ENCODE measurements at places on chromosomes 3 and 15.

DNA sequence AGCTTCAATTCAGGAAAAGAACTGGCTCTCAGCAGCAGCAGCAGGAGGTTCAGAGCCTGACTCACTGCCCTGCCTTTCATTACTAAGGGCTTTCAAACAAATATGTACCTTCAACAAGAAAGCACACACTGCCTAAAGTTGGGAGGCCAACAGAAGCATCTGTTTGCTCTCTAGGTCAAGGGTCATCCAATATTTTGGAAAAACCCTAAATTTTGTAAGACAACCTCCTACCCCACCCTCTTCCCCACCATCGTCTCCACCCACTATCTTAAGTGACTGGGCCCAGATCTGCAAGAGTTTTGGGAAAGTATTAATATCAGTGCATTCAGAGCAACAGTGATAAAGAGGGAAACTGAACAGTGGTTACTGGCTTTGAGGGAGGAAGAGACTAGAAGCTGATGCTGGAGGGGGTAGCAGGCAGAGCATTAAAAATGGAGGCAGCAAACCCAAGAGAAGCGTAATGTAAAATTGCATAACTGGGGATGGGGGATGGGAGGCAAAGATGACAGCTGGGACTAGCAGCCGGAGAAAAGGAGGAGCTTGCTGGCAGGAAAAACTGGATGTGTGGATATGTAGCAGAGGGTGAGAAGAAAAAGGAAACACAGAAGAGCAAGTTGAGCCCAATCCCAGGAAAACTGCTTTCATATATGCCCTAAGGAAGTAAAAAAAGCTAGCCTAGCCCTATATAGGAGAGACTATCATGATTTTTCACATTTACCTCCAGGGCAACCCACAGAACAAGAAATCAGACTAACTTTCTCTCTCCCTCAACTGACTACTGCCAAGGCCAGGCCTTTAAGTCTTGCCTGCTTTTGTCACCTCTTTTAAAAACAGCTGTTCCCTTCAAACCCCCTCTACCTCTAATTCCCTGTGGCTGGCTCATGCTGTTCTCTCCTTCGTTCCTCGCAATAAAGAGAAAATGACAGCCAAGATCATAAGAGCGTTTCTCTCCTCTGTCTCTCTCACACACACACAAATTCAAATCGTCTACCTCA, 31.4 kb downstream of the NPTN start:
- no peak for DNase-seq

DNA sequence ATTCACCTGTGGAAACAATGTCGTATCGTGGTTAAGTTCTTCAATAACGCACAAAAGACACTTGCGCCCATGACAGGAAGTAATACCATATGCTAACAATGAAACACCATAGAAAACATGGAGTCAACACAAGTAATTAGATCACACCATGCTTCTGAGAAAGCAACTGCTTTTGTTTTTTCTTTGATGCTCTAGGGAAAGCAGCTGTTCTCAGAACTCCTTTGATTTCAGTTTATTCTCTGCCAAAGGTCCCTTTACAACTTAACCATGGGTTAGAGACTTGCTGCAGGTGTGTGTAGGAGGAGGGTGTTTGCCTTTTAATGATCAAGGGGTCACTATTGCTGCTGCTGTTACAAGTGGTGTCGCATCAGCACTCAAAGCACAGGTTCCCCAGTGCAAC, 324.0 kb upstream of the SLCO3A1 start:
- no peak for DNase-seq

GRCh38 chr3:134858441-134859035, 63.5 kb downstream of the EPHB1 start:
- no peak for DNase-seq

- DNase-seq = no peak
Observed at GRCh38 chr3:44117239-44117638, 124.4 kb upstream of the TOPAZ1 start.

GRCh38 chr3:73490453-73491286, 134.1 kb downstream of the PDZRN3 start:
- DNase-seq = peak; percentile 59

GRCh38 chr3:100027321-100027720, 87.0 kb downstream of the FILIP1L start:
- no peak for DNase-seq

DNA sequence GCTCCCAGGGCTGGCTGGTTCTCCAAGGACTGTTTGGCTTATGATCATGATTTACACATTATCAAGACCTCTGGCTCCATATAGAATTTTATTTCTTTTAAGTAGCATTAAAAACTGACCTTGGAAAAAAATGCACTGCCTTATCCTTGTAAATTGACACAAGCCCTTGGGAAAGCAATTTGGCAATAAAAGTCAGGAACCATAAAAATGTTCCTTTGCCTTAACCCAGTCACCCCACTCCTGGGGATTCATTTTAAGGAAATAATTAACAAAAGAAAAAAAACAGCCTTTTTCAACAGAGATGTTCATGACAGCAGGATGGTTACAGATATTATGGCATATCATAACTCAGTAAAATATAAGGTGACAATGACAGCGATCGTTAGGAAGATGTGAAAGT, 51.6 kb upstream of the NR2E3 start:
- no peak for DNase-seq

DNA sequence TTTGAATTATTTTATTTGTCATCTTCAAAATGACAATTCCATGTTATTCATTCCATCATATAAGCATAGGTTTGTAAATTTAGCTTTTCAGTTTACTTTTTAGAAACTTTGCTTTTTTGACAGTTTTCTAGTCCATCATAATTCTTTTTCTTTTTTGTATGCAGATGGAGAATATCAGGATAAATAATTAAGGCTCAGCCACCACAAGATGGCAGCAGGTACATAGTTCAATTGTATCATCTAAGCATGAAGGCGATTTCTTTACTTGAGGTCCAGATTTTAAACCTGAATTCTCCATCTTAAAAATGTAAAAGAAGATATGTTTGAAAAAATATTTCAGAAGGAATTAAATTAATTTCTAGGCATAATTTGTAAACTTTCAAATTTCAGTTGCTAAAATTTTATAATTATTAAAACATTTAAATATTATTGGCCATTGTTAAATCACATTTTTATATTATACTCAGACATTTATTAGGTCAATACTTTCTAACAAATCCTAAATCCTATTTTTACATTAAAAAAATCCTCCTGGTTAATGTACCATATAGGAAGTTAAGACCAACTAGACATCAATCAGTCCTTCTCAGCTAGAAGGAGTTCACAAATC, 15.1 kb downstream of the PLSCR5 start:
- DNase-seq = no peak

- DNase-seq = no peak
Observed at GRCh38 chr15:48963524-48964113, at the start of gene SHC4. Gene SHC4, minus strand, starts transcription at chr15:48963919. Its CDS starts 904 bp downstream, at chr15:48963015.

DNA sequence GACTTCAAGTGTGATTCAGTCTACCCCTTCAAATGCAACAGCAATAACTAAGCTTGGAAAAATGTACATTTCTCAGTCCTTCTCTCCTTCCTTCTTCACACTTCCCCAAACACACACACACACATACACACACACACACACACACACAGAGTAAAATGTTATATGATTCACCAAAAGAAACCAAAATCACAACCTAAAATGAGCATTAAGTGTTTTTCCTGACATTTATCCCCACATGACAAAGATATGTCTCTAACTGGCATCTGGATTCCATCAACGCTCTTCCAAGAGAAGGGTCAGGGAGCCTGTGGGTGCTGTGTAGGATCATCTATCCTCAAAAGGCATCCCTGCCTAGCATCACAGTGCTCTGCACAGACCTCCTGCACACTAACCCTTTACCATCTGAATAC, 21.0 kb downstream of the PDZRN3 start:
- DNase-seq = no peak

- peak; percentile 65 for DNase-seq
Observed at GRCh38 chr3:46865031-46865507, 1.8 kb upstream of the MYL3 start.

- DNase-seq = no peak
Observed at GRCh38 chr3:111913163-111913763, 54.2 kb downstream of the PHLDB2 start.

GRCh38 chr15:69974321-69974720, 123.4 kb downstream of the TLE3 start:
- DNase-seq = no peak

DNA sequence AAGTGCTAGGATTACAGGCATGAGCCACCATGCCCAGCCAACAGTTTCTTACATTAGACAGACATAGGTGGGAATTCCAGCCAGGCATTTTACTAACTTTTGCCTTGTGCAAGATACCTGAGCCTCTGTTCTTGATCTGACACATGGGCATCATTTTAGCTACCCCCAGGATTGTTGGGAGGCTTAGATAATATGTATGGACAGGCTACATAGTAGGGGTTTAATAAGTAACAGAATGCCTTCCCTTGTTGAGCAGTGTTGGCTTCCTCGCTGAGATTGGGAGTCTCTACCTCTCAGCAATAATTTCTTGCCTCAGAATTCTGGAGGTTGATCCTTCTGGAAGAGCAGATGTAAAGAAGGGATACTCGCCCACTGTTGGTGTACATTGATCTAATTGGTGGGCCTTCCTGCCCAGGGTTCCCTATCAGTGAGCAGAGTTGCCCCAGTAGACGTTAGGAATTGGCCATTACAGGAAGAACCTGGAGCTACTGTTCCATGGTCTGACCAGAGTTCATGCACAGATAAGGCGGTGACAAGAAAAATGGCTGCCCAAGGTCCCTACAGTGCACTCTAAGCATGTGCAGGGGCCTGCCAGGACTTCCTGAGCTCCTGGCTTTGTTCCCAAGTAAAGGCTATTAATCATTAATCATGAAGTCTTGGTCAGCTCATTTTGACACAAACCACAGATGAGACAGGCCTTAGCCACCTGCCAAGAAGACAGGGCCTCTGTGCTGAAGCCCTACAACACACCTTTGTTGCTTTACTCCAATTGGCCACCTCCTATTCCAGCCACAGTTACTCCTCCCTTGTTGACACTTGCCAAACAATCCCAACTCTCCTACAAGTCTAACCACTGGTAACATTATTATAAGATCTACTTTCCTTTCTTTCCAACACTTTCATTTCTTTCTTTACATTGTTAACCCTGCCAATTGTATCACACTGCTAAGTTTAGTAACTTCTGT, 5.0 kb upstream of the IL17RE start:
- no peak for DNase-seq

- DNase-seq = no peak
Observed at GRCh38 chr3:62151591-62151990, 221.8 kb downstream of the FEZF2 start.

DNA sequence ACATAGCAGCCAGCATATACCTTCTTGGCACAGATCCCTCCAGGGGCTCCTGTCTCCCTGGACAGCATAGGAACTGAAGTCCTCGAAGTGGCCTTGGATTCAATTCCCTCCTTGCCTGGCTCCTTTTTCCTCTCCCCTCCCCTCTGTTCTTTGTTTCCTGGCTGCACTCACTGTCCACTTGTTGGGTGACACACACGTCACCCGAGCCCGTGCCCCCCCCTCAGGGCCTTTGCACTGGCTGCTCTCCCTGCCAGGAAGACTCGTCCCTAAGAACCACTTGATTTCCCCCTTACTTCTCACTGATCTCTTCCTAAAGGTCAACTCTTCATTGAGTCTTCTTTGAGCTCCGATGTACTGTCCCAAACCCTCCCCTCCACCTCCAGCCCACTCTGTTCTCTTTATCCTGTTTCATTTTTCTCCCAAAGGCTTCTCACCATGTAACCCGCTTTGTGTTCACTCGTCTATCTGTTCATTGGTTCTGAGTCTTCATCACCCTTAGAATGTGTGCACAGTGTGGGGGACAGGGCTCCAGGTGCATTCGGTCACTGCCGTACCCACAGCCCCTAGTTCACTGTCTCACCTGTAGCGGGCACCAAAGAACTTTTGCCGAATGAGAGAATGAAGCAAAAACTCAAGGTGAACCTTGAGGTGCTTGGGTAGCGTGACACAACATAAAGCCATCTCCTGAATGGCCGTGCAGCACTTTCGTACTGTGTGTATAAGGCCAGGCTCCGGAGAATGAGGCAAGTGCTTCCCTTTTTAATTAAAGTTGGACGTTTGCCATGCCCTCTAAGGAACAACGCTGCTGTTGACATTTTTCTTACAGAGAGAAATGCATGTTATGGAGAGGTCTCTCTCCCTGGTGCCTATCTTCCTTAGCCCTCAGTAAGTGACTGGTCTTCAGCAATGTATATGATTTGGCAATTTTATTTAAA, 74.0 kb downstream of the CHRNA7 start:
- DNase-seq = no peak

DNA sequence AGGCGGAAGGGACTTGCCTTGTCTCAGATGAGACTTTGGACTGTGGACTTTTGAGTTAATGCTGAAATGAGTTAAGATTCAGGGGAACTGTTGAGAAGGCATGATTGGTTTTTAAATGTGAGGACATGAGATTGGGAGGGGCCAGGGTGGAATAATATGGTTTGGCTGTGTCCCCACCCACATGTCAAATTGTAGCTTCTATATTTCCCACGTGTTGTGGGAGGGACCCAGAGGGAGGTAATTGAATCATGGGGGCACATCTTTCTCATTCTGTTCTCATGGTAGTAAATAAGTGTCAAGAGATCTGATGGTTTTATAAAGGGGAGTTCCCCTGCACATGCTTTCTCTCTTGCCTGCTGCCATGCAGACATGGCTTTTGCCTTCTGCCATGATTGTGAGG, 89.2 kb downstream of the CGGBP1 start:
- no peak for DNase-seq

- DNase-seq = no peak
Observed at GRCh38 chr3:52014613-52015012, 18.9 kb upstream of the RPL29 start.

- DNase-seq = no peak
Observed at GRCh38 chr3:52302426-52303145, 13.5 kb upstream of the DNAH1 start.

DNA sequence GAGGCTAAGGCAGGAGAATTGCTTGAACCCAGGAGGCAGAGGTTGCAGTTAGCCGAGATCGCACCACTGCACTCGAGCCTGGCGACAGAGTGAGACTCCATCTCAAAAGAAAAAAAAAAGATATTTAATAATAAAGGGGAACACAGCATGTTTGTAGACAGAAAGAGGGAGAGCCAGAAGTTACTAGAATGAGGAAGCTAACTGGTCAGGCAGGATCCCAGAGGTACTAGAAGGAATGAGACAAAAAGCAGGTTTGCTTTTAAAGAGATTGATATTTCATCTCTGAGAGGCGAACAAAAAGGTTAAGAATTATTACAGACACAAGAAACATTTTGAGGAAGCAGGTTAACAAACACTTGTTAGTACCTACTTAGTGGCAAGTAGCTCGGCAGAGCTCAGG, 9.2 kb downstream of the CD200R1 start:
- DNase-seq = no peak

GRCh38 chr3:141392416-141392815, 24.1 kb downstream of the ZBTB38 start:
- DNase-seq = no peak

- no peak for DNase-seq
Observed at GRCh38 chr15:90103701-90104329, 1.5 kb upstream of the IDH2 start.

Measured in upper lobe of left lung (tissue), 6 donors.